ENCODE measurements at places on chromosomes 4 and X. TPM values are rescaled to one million over a fixed set of nuclear protein-coding genes. Genes with fewer than 3 reads are reported as not detected.

The GPC3 gene
- 3.3 TPM for total RNA-seq

The NKX3-2 gene
- not detected for total RNA-seq

The GPR119 gene
- not detected for total RNA-seq

The CTAG2 gene
- not detected for total RNA-seq

The ETNPPL gene
- total RNA-seq: not detected

The DGKQ gene
- total RNA-seq: 16.9 TPM

The ANXA3 gene
- 354 TPM for total RNA-seq

The FOXP3 gene
- total RNA-seq: 0.07 TPM

The MAGEA12 gene
- total RNA-seq: not detected

The CXXC4 gene
- total RNA-seq: 0.29 TPM

The ENPEP gene
- 6.0 TPM for total RNA-seq

The TEX13D gene
- total RNA-seq: not detected

The HS3ST1 gene
- total RNA-seq: 2.5 TPM

The GJB1 gene
- 0.40 TPM for total RNA-seq

The USP17L13 gene
- not detected for total RNA-seq

The RASL11B gene
- 3.6 TPM for total RNA-seq

The CNGA1 gene
- 2.8 TPM for total RNA-seq

The SATL1 gene
- total RNA-seq: not detected

The GNRHR gene
- total RNA-seq: not detected

The ENPP6 gene
- not detected for total RNA-seq

The ETDA gene
- total RNA-seq: not detected

The PABPC4L gene
- total RNA-seq: 1.4 TPM

The MTCP1 gene
- total RNA-seq: 0.29 TPM

The CDKL2 gene
- 3.6 TPM for total RNA-seq

The NELFA gene
- total RNA-seq: 34.5 TPM

The SORBS2 gene
- 20.3 TPM for total RNA-seq

The SLC6A8 gene
- 30.5 TPM for total RNA-seq

The NLRP2B gene
- not detected for total RNA-seq

The GAGE1 gene
- not detected for total RNA-seq

All from epithelial cell of proximal tubule (primary cell).